ENCODE measurements at places on chromosomes 5 and 9. TPM values are rescaled to one million over a fixed set of nuclear protein-coding genes. Genes with fewer than 3 reads are reported as not detected.

The WWC1 gene
- 1.0 TPM for total RNA-seq

The LRRTM2 gene
- total RNA-seq, result 0.10 TPM

The FOXD4L4 gene
- not detected for total RNA-seq

The BTNL3 gene
- not detected for total RNA-seq

GRCh38 chr9:109460576-109460975 lies 37.5 kb downstream of the PTPN3 start:
- H3K27ac ChIP-seq, result no peak overlapping the region
- no peak for DNase-seq
- H3K36me3 ChIP-seq, result peaks cover 18% of the 10 kb centered on the region
- H3K4me3 ChIP-seq, result no peak overlapping the region

DNA sequence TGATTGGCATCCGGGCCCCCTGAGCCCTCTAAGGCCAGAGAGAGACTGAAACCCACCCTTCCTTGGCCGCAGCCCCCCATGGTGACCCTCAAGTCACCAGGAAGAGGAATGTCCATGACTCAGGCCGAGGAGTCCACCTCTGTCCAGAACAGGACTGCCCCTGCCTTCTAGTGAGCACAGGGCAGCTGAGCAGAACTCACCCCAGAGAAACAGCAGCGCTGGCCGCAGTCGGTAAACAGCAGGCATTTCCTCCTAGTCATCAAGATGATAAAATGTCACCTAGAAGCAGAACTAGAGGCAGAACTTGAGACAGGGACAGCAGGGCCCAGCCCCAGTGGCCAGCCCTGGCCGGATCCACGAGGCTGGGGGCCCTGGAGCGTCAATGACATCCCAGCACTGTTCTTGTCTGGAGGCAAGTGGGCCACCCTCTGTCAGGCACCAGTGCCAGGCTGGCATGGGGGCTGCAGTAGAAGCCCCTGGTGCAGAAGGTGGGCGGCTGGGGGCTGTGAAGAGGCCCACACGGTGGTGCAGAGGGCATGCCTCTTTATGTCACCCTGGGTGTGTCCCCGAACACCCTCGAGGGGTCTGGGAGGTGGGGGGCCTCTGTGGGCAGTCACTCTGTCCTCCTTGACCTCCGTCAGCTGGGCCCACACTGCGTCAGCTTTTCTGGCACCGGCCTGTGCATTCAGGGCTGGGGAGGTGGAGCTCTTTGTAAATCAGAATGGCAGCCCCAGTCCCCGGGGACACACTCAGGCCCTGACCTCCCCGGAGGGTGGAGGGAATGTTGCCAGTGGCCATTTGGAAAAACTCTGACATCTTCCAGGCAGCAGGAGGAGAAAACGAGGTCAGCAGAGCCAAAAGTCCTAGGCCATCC lies 83.0 kb downstream of the NTNG2 start:
- H3K36me3 ChIP-seq, result no peaks in the 10 kb centered on the region
- H3K27ac ChIP-seq, result no peak overlapping the region
- peaks cover 38% of the 10 kb centered on the region for H3K4me1 ChIP-seq
- peaks cover 21% of the 10 kb centered on the region for H3K27me3 ChIP-seq
- no peak overlapping the region for H3K4me3 ChIP-seq

DNA sequence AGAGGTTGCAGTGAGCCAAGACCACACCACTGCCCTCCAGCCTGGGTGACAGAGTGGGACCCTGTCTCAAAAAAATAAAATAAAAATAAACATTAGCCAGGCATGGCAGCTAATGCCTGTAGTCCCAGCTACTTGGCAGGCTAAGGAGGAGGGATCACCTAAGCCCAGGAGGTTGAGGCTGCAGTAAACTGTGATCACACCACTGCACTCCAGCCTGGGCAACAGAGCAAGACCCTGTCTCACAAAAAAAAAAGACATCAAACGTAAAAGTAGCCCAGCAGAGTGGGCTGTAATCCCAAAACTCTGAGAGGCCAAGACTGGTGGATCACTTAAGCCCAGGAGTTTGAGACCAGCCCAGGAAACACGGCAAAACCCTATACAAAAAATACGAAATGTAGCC lies 19.0 kb downstream of the UIMC1 start:
- no peaks in the 10 kb centered on the region for H3K27me3 ChIP-seq
- no peaks in the 10 kb centered on the region for H3K36me3 ChIP-seq
- DNase-seq, result no peak
- H3K4me1 ChIP-seq, result no peaks in the 10 kb centered on the region

- H3K4me1 ChIP-seq, result peaks cover 45% of the 10 kb centered on the region
- no peaks in the 10 kb centered on the region for H3K36me3 ChIP-seq
- H3K27ac ChIP-seq, result no peak overlapping the region
- no peaks in the 10 kb centered on the region for H3K27me3 ChIP-seq
- no peak overlapping the region for H3K4me3 ChIP-seq
Observed at GRCh38 chr9:77975036-77975435, 56.6 kb downstream of the GNAQ start.

- H3K36me3 ChIP-seq, result no peaks in the 10 kb centered on the region
- H3K4me1 ChIP-seq, result no peaks in the 10 kb centered on the region
- no peak overlapping the region for H3K4me3 ChIP-seq
- no peak overlapping the region for H3K27ac ChIP-seq
- H3K27me3 ChIP-seq, result no peaks in the 10 kb centered on the region
Observed at GRCh38 chr9:3698531-3698930, 172.7 kb upstream of the RFX3 start.

DNA sequence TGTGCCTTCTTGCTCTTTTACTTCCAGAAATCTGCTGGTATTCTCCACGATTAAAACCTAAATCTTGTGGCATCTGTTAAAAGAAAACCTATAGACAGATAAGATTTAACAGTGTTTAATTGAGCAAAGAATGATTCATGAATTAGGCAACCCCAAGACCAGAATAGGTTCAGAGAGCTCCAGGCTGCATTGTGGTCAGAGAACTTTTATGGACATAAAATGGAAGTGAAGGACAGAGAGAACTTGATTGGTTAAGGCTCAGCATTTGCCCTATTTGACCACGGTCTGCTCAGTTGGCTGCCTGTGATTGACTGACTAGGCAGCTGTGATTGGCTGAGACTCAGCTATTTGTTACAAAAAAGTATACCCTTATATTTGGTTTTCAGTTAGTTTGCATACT lies 10.4 kb upstream of the SLC36A2 start:
- no peak overlapping the region for H3K27ac ChIP-seq
- H3K4me3 ChIP-seq, result no peak overlapping the region
- no peaks in the 10 kb centered on the region for H3K27me3 ChIP-seq
- no peaks in the 10 kb centered on the region for H3K4me1 ChIP-seq
- H3K36me3 ChIP-seq, result no peaks in the 10 kb centered on the region
- DNase-seq, result no peak

DNA sequence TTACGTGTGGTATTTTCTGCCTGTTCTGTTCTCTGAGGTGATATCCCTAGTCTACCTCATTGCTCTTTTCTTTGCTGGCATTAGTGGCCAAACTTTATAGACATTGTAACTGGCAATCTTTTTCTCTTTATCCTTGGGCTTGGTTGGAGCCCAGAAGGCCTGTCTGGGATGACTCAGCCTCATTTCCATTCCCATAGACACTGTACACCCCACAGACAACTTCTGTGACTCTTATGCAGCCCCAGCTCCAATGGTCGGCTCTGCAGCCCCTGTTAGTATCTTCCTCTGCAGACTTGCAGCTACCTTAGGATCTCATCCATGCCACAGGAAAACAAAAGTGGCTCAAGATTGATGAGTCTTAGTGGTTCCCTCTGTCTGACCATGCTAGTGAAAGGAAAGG lies 79.8 kb downstream of the CFAP95 start:
- no peak overlapping the region for H3K4me3 ChIP-seq
- DNase-seq, result no peak
- no peak overlapping the region for H3K27ac ChIP-seq
- H3K27me3 ChIP-seq, result no peaks in the 10 kb centered on the region
- no peaks in the 10 kb centered on the region for H3K36me3 ChIP-seq

DNA sequence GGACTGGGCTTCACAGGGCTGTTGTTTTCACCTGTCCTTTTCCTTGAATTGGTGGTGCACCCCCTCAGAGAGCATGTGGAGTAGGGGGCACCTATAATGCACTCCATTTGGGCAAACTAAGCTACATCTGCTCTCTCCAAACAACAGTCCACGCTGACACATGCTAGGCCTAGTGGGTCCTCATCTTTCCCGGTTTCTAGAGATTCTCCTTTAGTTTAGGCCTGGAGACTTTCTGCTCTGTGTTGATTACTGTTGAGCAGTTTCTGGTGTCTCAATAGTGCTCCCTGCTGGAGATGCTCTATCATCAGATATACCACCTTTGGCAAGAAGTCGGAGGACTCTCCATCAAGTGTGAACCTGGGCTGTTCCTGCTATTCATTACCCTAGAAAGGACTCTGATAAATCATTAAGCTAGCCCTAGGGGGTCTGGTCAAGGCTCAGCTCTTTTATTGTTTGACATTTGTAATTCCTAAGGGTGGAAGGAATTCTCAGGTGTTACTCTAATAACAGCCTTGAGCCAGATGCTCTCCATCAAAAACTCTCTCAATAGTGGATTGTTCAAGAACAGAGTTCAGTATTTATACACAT lies 64.0 kb upstream of the FYB1 start:
- no peak overlapping the region for H3K27ac ChIP-seq
- H3K36me3 ChIP-seq, result no peaks in the 10 kb centered on the region
- H3K27me3 ChIP-seq, result no peaks in the 10 kb centered on the region
- peak; percentile 34 for DNase-seq
- H3K4me1 ChIP-seq, result no peaks in the 10 kb centered on the region

DNA sequence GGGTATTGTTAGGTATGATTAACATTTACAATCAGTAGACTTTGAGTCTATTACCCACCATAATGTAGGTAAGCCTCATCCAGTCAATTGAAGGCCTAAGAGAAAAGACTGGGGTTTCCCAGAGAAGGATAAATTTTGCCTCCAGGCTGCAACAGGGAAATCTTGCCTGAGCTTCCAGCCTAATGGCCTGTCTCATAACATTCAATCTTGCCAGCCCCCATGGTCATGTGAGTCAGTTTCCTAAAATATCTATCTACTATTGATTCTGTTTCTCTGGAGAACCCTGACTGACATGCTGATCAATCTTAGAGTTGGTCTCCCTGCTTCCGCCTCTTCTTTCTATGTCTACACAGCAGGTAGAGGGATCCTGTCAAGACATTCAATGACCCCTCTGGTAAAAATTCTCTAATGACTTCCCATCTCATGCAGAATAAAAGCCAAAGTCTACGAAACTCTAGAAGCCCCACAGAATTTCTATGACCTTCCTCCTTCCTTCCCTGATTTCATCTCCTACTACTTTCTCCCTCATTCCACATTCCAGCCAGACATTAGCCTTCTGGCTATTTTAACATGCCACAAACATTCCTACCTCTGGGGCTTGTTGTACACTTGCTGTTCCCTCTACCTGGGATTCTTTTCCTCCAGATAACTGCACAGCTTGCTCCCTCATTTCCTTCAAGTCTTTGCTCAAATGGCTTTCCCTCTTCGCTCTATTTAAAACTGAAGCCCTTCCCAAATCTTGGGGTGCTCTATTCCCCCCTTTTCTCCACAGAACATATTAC lies 60.2 kb downstream of the FBXW11 start:
- DNase-seq, result no peak
- H3K27me3 ChIP-seq, result no peaks in the 10 kb centered on the region
- no peaks in the 10 kb centered on the region for H3K36me3 ChIP-seq
- no peak overlapping the region for H3K27ac ChIP-seq
- peaks cover 34% of the 10 kb centered on the region for H3K4me1 ChIP-seq

GRCh38 chr5:78964889-78965288 lies 20.2 kb downstream of the ARSB start:
- no peak overlapping the region for H3K4me3 ChIP-seq
- H3K27ac ChIP-seq, result no peak overlapping the region
- no peaks in the 10 kb centered on the region for H3K4me1 ChIP-seq
- DNase-seq, result peak; percentile 41
- no peaks in the 10 kb centered on the region for H3K27me3 ChIP-seq

DNA sequence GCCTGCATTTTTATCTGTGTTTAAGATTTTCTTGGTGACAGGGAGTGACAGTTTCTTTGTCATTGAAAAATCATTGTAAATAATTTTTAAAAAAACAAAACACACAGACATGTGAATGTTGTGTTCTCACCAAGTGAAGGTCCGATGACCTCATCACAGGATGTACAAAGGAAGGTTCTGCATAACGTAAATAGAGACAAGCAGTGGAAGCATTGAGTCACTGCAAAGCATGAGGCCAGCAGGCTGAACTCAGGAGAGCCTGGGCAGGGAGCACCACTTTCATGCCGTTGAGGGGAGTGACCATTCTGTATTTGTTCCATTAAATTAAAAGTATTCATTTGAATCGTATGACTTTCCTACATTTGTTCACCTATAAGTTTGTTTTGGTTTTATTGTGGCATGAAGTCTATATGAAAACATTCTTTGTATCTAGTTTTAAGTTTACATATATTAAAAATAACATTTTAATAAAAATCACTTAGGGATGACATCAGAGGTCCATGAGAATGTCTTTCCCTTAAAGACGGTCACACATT lies 70.4 kb upstream of the TLE1 start:
- no peaks in the 10 kb centered on the region for H3K4me1 ChIP-seq
- DNase-seq, result no peak
- H3K36me3 ChIP-seq, result no peaks in the 10 kb centered on the region
- H3K4me3 ChIP-seq, result no peak overlapping the region
- H3K27me3 ChIP-seq, result no peaks in the 10 kb centered on the region
- H3K27ac ChIP-seq, result no peak overlapping the region

- no peak overlapping the region for H3K27ac ChIP-seq
- no peaks in the 10 kb centered on the region for H3K27me3 ChIP-seq
- H3K4me1 ChIP-seq, result no peaks in the 10 kb centered on the region
- H3K36me3 ChIP-seq, result peaks cover 100% of the 10 kb centered on the region
Observed at GRCh38 chr5:95526871-95527270, 27.9 kb downstream of the SKIC3 start.

GRCh38 chr5:148623741-148624140 lies 30.6 kb downstream of the HTR4 start:
- no peak for DNase-seq
- no peaks in the 10 kb centered on the region for H3K36me3 ChIP-seq
- no peaks in the 10 kb centered on the region for H3K4me1 ChIP-seq
- no peak overlapping the region for H3K4me3 ChIP-seq

DNA sequence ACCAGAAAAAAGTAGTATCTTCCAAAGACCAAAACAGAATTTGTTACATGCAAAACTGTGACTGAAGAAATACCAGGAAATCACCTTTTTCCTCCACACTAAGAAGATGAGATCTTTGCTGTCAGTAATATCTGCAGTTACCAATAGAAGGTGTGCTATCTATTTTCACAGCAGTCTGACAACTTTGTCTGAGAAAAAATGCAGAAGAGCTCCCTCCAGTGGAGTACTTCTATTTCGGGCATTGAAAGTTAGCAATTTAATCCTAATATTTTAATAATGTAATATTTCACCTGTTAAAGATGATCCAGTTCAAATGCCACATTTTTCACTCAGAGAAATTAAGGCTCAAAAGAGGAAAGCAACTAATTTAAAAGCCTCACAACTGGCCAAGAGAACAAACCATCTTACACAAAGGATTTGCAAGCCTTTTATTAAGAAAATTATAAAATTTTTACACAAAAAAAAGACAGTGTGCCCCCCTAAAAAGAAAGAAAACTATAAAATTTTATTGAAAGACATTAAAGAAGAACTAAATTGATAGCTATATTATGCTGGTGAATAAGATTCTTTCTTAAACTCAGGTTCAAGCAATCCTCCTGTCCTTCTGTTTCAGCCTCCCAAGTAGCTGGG lies 50.6 kb downstream of the DEPDC1B start:
- H3K4me1 ChIP-seq, result no peaks in the 10 kb centered on the region
- no peak overlapping the region for H3K4me3 ChIP-seq
- no peak for DNase-seq
- no peak overlapping the region for H3K27ac ChIP-seq
- no peaks in the 10 kb centered on the region for H3K36me3 ChIP-seq
